ENCODE measurements at places on chromosomes 1 and 21.
A peak's percentile ranks its signal among the peaks of the same experiment; 100 is the strongest.

DNA sequence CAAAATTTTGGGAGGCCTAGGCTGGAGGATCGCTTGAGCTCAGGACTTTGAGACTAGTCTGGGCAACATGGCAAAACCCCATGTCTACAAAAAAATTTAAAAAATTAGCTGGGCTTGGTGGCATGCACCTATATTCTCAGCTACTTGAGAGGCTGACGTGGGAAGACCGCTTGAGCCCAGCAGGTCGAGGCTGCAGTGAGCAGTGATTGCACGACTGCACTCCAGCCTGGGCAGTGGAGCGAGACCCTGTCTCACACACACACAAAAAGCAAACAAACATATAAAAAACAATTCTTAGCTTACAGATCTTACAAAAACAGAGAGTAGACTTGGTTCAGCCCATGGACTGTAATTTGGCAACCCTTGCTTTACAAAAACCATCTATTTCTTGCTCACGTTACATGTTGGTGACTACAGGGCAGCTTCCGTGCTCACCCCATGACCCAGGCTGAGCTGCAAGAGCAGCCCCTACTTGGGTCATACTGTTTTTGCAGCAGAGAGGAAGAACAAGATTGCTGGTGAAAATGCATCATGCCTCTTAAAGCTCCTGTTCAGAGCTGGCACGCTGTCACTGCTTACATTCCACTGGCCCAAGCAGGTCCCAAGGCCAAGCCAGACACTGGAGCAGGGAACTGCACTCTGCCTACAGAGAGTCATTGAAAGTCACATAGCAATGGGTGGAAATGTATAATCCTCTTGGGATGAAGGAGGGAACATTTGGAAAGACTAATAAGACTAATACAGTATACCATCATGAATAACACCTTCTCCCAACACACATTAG, 13.4 kb upstream of the ZBTB8A start:
- no peak for DNase-seq

- DNase-seq = no peak
These were observed 367.3 kb downstream of the SMYD3 start for GRCh38 chr1:246139745-246140182.

DNA sequence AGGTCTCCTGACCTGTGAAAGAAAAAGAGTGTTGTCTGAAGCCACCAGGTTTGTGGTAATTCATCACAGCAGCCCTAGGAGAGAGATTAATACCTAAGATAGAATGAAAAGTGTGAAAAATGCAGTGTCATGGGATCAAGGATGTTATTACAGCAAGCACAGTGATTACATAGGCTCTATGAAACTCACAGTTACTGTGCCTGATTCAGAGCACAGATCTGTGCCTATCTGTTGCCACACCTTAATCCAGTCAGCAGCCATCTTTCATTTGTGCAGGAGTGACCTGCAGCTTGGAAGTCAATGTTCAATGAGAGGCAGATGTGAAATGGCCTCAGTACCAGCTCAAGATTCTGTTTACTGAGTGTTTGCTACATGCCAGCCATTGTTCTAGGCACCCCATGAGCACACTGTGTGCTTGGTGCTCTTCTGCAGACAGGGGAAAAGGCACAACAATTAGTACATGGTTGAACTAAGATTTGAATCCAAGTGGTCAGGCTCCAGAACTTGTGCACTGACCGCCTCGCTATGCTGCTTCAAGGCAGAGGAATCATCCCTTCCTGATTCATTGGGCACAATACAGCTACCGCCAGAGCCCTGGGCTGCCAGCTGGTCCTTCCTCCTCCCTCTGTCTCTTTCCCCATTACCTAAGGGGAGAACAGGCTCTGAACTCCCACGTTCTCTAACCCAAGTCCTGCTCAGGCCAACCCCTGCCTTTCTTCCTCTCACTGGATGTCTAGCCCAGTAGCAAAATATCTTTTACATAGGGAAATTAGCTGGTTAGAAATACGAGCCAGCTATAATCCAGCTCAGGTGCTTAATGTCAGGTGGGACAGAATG, 56.3 kb upstream of the NEK2 start:
- DNase-seq = no peak

DNA sequence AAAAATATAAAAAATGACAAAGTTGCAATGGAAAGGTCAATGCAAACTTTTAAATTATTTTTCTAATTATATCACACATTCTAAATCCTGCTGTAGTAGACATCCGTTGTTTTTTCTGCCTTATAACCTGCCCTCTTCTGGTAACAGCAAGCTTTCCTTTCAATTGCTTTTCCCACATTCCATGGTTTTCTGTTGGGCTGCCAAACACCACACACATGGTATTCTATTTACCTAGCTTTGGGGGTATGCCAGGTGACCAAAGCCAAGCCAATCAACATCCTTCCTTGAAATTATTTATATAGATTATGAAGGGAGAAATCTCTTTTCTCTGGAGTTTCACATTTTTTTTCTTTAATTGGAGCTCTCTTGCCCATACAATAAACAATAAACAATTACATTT, 3.4 kb upstream of the LAMC1 start:
- DNase-seq = no peak

DNA sequence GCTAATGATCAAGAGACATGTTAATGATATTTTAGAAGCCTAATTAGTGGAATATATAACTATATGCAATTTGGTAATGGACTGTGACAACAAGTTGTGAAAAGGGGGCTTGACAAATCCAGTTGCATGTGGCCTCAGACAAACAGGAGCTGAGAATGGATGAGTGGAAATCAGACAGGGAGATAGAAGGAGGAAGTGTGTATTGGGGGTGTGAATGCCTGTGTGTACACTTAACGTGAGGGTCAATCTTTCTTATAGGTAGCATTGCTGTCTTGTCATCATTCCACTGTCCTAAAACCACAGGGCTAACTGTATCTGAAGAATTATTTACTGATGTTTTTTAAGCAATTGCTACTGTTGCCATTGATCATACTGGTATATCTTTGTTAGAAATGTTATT, 64.8 kb downstream of the PBX1 start:
- no peak for DNase-seq

DNA sequence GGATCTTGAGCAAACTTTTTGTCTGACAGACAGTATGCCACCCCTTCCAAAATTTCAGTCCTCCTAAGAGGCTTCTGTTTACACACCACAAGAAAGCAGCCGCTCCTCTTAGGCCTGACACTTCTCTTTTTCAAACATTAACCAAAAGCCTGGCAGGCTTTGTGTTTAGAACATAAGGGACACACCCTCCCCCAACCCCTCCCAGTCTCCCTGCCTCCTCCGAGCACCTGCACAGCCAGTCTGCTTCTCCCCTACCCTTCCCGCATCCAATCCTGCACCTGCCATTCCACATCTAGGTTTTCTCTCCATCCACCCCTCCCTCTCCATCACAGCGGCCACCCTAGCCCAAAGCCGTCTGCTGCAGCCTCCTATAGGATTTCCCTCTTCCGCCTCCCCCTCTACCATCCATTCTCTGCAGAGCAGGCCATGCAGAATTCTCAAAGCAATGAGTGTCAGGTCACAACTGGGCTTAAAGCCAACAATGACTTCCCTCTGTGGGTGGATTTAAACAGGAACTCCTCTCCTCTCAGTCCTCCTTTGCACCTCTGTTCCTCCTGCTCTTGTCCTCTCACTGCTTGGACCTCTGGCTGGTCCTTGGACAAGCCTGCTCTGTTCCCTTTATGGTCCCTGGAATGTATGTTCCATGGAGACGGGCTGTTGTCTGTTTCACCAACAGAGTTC, 478.2 kb downstream of the NPHP4 start:
- DNase-seq = no peak

DNA sequence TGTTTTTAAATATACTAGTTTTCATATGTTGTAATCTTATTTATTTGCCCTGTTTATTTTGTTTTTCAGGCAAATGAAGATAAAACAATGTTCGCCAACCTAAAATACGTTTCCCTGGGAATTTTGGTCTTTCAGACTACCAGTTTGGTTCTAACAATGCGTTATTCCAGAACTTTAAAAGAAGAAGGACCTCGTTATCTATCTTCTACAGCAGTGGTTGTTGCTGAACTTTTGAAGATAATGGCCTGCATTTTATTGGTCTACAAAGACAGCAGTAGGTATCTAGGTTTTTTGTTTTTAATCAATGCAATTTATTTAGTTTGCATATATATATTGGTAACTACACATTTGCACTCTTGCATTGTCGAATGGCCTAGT, 23.7 kb downstream of the SLC35A3 start:
- DNase-seq = no peak

DNA sequence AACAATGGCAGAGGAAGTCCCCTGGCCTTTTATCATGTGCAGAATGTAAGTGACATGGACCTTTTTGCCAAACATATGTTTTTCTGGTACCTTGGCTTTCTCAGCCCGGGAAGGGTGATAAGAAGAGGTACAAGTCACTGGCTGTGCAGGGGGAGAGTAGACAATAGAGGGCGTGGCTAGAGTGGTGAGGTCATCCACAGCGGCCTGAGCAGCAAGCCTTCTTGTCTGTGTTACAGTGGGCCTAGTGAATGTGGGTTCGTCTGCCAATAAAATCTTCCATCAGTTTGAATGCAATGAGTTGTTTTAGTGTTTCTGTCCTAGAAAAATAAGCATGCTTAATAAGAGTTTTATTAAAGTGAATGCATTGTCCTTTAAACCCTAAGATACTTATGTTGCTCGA, 59.0 kb upstream of the PGD start:
- no peak for DNase-seq

GRCh38 chr1:6638226-6638625, 13.6 kb downstream of the THAP3 start:
- DNase-seq = no peak

DNA sequence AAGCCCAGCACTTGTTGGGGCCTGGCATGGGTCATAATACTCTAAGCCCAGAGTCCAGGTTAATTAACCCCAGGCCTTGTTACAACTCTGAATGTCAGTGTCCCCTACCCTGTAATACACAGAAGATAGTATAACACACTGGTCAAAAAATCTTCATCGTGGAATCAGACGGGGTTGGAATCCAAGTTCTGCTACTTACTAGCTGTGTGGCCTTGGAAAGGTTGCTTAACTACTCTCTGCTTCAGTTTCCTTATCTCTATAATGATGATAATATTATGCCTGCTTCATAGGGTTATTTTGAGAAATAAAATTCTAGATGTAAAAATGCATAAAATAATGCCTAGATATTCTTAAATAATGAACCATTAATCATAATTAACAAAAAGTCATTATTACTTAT, 77.8 kb upstream of the CTTNBP2NL start:
- no peak for DNase-seq

GRCh38 chr1:43622901-43623780, 26.8 kb upstream of the KDM4A start:
- DNase-seq = no peak

DNA sequence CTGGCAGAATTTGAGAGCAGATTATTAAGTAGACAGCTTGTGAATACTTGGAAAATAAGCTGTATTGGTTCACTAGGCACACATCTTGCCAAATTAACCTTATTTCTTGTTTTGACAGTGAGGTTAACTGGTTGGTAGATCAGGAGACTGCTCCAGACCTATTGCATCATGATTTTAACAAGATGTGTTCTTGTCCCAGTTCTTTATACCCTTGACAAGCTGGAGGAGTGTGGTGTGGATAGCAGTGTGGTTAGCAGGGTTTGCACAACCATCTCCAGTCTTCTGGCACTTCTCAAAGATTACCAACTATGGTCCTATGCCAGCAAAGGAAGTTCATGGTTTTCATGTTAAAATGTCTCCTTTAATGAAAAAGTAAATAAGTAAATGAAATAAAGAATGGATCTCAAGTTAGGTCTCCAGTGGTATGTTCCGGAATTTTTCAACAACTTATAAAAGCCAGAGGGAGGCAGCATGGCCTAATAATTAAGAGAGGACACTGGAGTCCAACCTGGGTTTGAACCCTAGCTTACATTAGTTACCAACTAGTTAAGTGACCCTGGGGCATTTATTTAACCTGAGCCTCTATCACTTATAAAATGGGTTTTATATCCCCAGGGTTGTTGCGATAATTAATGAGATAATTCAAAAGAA, 34.1 kb downstream of the DDX20 start:
- DNase-seq = no peak

GRCh38 chr1:10960411-10961299, 51.8 kb upstream of the TARDBP start:
- DNase-seq = peak; percentile 81

- peak; percentile 63 for DNase-seq
These were observed 24.3 kb downstream of the HEYL start for GRCh38 chr1:39615086-39615673.

- DNase-seq = no peak
These were observed 79.4 kb upstream of the SLC25A33 start for GRCh38 chr1:9459816-9460407.

GRCh38 chr1:224626042-224626441, 9.9 kb downstream of the CNIH3 start:
- no peak for DNase-seq

DNA sequence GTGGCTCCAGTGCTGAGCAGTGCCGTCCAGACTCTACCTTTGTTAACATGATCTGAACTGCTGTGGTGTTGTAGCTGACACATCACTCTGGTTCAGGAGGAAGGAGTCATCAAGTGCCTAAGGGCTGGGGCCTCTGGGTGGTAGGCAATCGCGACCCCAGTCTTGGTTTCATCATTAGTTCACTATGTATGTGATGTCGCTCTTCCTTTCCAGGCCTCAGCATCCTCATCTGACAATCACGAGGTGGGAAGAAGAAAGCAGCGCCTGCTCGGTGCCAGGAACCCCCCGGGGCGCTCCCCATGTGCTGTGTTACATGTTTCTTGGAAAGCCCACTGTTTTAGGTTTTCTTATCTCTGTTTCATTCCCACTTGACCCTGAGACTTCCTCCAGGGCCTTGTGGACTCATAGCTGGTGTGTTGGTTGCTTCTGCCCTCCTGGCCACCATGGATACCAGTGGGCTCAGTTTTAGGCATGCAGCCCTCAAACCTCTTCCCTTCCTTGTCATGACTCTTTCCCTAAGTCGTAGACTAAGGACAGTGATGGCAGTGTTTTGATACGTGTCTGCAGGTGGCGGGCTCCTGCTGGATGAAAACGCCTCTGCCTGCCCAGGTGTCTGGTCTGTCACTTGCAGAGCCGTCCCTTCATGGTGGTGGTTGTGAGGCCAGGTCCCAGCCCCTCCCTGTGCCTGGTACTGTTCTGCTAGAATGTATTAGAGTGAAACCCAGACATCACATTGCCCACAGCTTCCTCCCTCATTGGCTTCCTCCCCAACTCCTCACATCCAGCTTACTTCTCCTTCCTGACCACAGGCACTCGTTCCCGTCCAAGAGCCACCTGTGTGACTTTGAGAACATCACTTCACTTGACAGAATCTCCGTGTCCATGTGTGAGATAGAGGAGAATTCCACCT, 17.2 kb upstream of the FOXO6 start:
- DNase-seq = no peak

- DNase-seq = no peak
These were observed 10.8 kb downstream of the AHDC1 start for GRCh38 chr1:27592931-27593677.

DNA sequence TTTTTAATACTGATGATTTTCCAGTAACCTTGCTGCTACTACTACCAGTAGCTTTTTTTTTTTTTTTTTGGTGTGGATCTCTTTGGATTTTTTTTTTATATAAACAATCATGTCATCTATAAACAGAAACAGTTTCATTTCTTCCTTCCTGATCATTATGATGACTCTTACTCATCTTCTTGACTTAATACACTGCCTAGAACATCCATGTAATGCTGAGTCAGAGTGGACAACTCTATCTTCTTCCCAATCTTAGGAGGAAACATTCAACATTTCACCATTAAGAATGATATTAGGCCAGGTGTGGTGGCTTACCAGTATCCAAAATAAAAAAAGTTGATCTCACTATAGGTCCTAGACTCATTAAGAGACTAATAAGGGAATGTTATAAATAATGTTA, 69.1 kb downstream of the RUSC1 start:
- DNase-seq = no peak

Data from NCI-H1436 (cell line).